ENCODE measurements at places on chromosomes 3 and 15. TPM values are rescaled to one million over a fixed set of nuclear protein-coding genes. Genes with fewer than 3 reads are reported as not detected.
A peak's percentile ranks its signal among the peaks of the same experiment; 100 is the strongest.

GRCh38 chr3:37137516-37137915 lies 36.9 kb downstream of the LRRFIP2 start:
- no peak overlapping the region for H3K4me3 ChIP-seq
- no peaks in the 10 kb centered on the region for H3K4me1 ChIP-seq
- no peaks in the 10 kb centered on the region for H3K27me3 ChIP-seq
- DNase-seq, result no peak

- H3K4me1 ChIP-seq, result peaks cover 4% of the 10 kb centered on the region
- no peak for DNase-seq
- H3K27ac ChIP-seq, result no peak overlapping the region
- H3K27me3 ChIP-seq, result no peaks in the 10 kb centered on the region
- H3K36me3 ChIP-seq, result no peaks in the 10 kb centered on the region
- H3K4me3 ChIP-seq, result no peak overlapping the region
These were observed 109.5 kb upstream of the LIPC start for GRCh38 chr15:58322253-58322652.

DNA sequence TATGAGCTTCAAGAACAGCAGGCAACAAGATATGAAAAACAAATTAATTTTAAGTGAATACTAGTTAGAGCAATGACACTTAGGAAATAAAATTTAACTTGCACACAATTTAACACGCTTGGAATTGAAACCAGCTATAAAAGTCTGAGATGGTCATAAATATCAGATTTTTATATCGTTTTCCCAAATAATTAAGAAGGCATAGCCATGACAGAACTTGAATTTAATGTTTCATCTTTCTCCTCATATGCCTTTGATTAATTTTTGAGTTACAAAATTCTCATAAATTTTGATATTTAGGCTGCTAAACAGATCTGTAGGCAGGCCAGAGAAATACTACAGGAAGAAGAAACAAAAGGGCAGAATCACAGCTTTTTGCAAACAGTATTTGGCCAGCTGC lies 38.5 kb downstream of the CD200R1L start:
- no peak overlapping the region for H3K4me3 ChIP-seq
- no peak for DNase-seq
- H3K4me1 ChIP-seq, result peaks cover 3% of the 10 kb centered on the region
- no peak overlapping the region for H3K27ac ChIP-seq
- H3K27me3 ChIP-seq, result no peaks in the 10 kb centered on the region

- H3K4me3 ChIP-seq, result peak overlapping the region; percentile 70
- peaks cover 20% of the 10 kb centered on the region for H3K27me3 ChIP-seq
- DNase-seq, result no peak
These were observed 502 bp downstream of the NR1D2 start for GRCh38 chr3:23945663-23945912.

- no peaks in the 10 kb centered on the region for H3K4me1 ChIP-seq
- DNase-seq, result no peak
- no peak overlapping the region for H3K4me3 ChIP-seq
- H3K27me3 ChIP-seq, result no peaks in the 10 kb centered on the region
- H3K27ac ChIP-seq, result no peak overlapping the region
These were observed 9.6 kb upstream of the LRRC2 start for GRCh38 chr3:46575577-46576222.

DNA sequence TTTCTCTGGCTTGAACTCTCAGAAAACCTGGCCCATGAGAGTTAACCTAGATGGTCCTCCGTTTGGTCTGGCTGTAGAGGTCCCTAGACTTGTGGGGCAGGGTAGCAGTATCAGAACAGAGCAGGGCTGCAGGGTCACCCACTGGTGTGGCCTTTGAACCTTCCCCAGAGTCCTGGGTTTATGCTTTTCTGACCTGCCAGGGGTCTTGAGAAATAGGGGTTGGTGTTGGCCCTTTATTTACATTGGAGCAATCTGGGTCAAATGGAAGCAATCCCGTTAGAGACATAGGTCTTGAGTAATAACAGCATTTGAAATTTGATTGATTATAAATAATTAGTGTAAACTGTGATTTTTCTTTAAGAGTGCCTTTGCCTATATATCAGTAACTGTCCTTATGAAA lies 23.8 kb downstream of the DLEC1 start:
- H3K4me3 ChIP-seq, result no peak overlapping the region
- H3K4me1 ChIP-seq, result peaks cover 12% of the 10 kb centered on the region
- no peaks in the 10 kb centered on the region for H3K36me3 ChIP-seq
- H3K27me3 ChIP-seq, result peaks cover 26% of the 10 kb centered on the region
- H3K27ac ChIP-seq, result no peak overlapping the region

- H3K27me3 ChIP-seq, result no peaks in the 10 kb centered on the region
- DNase-seq, result no peak
- no peaks in the 10 kb centered on the region for H3K4me1 ChIP-seq
- no peaks in the 10 kb centered on the region for H3K36me3 ChIP-seq
- H3K27ac ChIP-seq, result no peak overlapping the region
- no peak overlapping the region for H3K4me3 ChIP-seq
These were observed 10.5 kb upstream of the C3orf49 start for GRCh38 chr3:63808633-63809032.

GRCh38 chr3:66394019-66394752 lies 106.6 kb downstream of the LRIG1 start:
- peaks cover 11% of the 10 kb centered on the region for H3K36me3 ChIP-seq
- H3K27me3 ChIP-seq, result no peaks in the 10 kb centered on the region
- H3K4me3 ChIP-seq, result no peak overlapping the region
- no peak for DNase-seq
- H3K4me1 ChIP-seq, result no peaks in the 10 kb centered on the region

DNA sequence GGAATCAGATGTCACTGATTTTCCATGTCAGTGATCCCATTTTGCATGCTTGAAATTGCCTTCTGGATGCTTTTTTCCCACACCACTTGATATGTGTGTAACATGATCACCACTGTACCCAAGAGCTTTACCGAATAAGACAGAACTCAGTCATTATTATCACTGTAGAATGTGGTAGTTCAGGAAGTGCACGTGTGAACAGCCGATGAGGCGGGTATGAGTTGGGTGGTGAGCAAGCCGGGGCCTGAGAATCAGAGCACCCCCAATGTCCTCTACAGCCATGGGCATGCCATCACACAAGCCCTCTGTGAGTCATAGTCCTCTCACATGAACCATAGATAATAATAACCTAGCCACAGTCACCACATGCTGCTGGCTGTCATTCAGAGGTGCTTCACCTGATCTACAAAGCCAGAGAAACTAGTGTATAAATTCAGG lies 470.8 kb downstream of the SOX2 start:
- peak overlapping the region; percentile 4 for H3K27ac ChIP-seq
- H3K4me3 ChIP-seq, result no peak overlapping the region
- DNase-seq, result peak; percentile 57
- H3K27me3 ChIP-seq, result no peaks in the 10 kb centered on the region

- no peak for DNase-seq
- H3K27ac ChIP-seq, result no peak overlapping the region
- H3K27me3 ChIP-seq, result peaks cover 66% of the 10 kb centered on the region
- H3K4me1 ChIP-seq, result no peaks in the 10 kb centered on the region
- H3K4me3 ChIP-seq, result no peak overlapping the region
- no peaks in the 10 kb centered on the region for H3K36me3 ChIP-seq
These were observed 16.3 kb downstream of the C3orf20 start for GRCh38 chr3:14691239-14691638.

DNA sequence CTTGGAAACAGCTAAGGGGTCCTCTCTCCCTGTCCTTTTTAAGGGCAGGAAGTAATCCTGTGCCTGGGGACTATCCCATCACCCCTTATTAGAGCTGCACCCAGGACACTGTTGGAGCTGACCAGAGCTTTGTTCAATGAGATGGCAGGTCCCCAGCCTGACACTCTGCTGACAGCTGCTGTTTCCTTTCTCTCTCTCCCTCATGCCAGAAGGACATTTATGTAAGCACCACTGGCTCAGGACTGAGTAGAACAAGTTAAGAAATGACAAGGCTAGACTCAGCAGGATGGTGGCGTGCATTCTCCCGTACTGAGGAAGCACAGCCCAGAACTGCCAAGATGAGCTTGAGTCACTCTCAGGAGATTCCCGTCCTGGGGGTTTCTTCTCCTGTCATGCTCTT lies 17.3 kb downstream of the GJD2 start:
- no peaks in the 10 kb centered on the region for H3K4me1 ChIP-seq
- peaks cover 41% of the 10 kb centered on the region for H3K27me3 ChIP-seq

- peaks cover 8% of the 10 kb centered on the region for H3K4me1 ChIP-seq
- no peak overlapping the region for H3K4me3 ChIP-seq
- no peaks in the 10 kb centered on the region for H3K36me3 ChIP-seq
- no peak for DNase-seq
- no peak overlapping the region for H3K27ac ChIP-seq
- H3K27me3 ChIP-seq, result peaks cover 78% of the 10 kb centered on the region
These were observed 465.5 kb upstream of the PPP2R3A start for GRCh38 chr3:135500034-135500433.

DNA sequence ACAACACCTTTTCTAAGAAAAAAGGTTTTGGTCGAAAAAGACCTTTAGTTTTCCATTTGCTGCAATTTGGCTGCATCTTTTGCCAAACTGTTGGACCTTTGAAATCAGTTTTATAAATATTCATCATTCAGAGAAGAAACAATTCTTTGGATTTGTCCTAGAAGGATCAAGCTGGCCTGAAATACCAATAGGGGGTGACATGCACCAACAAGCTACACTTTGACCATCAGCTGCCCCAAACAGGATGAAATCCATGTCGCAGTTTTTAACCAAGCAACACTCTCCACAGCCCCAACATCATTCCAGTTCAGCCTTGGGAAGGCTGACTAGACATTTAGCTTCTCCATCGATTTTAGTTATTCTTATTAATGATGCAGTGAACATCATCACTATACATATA lies 9.8 kb downstream of the RPL15 start:
- H3K36me3 ChIP-seq, result peaks cover 4% of the 10 kb centered on the region
- no peak overlapping the region for H3K4me3 ChIP-seq
- H3K27ac ChIP-seq, result peak overlapping the region; percentile 70
- DNase-seq, result peak; percentile 23
- peaks cover 7% of the 10 kb centered on the region for H3K4me1 ChIP-seq

GRCh38 chr3:65893631-65894030 lies 145.1 kb downstream of the MAGI1 start:
- peaks cover 31% of the 10 kb centered on the region for H3K4me1 ChIP-seq
- no peaks in the 10 kb centered on the region for H3K36me3 ChIP-seq
- H3K27me3 ChIP-seq, result no peaks in the 10 kb centered on the region
- no peak overlapping the region for H3K27ac ChIP-seq
- no peak for DNase-seq

- peak within 1 kb of the TSS; percentile 80 for H3K27ac ChIP-seq
- no peaks in the 10 kb centered on the region for H3K27me3 ChIP-seq
These were observed at the start of gene PHLDB2 for GRCh38 chr3:111859061-111859973. TSS of gene PHLDB2 (plus strand) at chr3:111859265. CDS start at chr3:111884078, 24,813 bp downstream.

- no peak overlapping the region for H3K27ac ChIP-seq
- peaks cover 37% of the 10 kb centered on the region for H3K27me3 ChIP-seq
- no peak for DNase-seq
- no peaks in the 10 kb centered on the region for H3K36me3 ChIP-seq
- H3K4me3 ChIP-seq, result no peak overlapping the region
These were observed 5.0 kb upstream of the CCR9 start for GRCh38 chr3:45881078-45882022.

DNA sequence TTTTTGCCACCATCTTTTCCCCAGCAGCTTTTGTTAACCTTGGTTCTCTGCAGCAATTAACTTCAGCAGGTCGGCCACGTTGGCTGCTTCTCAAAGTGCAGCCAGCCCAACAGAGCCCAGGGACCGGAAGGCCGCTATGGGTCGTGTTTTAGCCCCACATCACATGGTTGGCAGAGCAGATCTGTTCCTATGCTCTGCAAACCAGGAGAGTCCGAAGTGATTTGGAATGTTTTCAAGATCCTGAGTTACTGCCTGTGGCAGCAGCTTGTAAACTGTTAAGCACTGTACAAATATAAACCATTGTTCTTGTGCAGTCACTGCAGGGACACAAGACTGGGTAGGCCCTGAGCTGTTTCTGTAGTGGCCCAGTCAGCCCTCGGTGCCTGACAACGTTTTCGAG lies 69.6 kb upstream of the MYZAP start:
- no peaks in the 10 kb centered on the region for H3K36me3 ChIP-seq
- H3K27me3 ChIP-seq, result no peaks in the 10 kb centered on the region
- no peak overlapping the region for H3K27ac ChIP-seq
- no peak overlapping the region for H3K4me3 ChIP-seq
- no peaks in the 10 kb centered on the region for H3K4me1 ChIP-seq
- DNase-seq, result no peak

DNA sequence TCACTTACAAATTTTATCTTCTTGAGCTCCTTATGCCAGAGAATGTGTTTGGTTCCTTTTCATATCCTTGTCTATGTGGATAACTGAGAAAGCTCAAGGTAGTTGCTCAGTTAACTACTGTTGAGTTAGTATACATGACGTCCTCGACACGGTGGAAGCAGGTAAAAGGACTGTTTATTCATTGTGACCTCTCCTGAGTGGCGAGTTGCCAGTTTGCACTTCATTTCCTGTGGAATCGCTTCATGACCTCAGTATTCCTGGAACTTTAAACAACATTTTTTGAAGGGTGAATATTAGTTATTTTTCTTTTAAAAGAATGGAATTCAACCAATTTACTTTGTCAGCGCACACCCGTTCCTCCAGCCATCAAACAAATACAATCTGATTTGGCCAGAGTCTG lies 1.2 kb upstream of the TPRG1 start:
- DNase-seq, result peak; percentile 24
- H3K27ac ChIP-seq, result no peak overlapping the region
- peaks cover 41% of the 10 kb centered on the region for H3K4me1 ChIP-seq

GRCh38 chr3:110504401-110504800 lies 567.2 kb upstream of the NECTIN3 start:
- no peak overlapping the region for H3K4me3 ChIP-seq
- no peaks in the 10 kb centered on the region for H3K36me3 ChIP-seq
- peaks cover 13% of the 10 kb centered on the region for H3K4me1 ChIP-seq
- no peaks in the 10 kb centered on the region for H3K27me3 ChIP-seq
- DNase-seq, result no peak

DNA sequence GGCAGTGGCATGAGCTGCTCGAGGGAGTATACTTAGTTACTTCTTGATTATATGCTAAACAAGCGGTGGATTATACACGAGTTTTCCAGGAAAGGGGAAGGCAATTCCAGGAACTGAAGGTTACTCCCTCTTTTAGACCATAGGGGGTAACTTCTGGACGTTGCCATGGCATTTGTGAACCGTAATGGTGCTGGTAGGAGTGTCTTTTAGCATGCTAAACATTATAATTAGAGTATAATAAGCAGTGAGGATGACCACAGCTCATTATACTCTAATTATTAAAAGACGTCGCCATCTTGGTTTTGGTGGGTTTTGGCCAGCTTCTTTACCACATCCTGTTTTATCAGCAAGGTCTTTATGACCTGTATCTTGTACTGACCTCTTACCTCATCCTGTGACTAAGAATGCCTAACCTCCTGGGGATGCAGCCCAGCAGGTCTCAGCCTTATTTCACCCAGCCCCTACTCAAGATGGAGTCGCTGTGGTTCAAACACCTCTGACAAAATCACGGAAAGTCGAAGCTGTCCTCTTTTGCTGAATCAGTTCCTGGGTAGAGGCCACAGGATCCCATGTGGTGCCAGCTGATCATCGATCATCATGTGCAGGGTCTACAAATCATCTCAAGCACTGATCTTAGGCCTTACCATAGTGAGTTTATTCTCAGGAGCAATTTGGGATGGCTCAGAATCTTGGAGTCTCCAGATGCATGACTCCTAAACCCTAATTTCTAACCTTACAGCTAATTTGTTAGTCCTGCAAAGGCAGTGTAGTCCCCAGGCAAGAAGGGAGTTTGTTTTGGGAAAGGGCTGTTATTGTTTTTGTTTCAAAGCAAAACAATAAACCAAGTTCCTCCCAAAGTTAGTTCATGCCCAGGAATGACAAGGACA lies 149.1 kb downstream of the TJP1 start:
- H3K4me1 ChIP-seq, result peaks cover 12% of the 10 kb centered on the region
- no peak for DNase-seq
- no peaks in the 10 kb centered on the region for H3K27me3 ChIP-seq
- peaks cover 6% of the 10 kb centered on the region for H3K36me3 ChIP-seq
- H3K4me3 ChIP-seq, result no peak overlapping the region
- H3K27ac ChIP-seq, result no peak overlapping the region

The TLE3 gene
- total RNA-seq, result 53.5 TPM

The FBXW12 gene
- not detected for total RNA-seq

The IGF2BP2 gene
- 150 TPM for total RNA-seq
